Cortex of kidney (tissue), 1 donor: ENCODE measurements at places on chromosomes 1 and 21.

DNA sequence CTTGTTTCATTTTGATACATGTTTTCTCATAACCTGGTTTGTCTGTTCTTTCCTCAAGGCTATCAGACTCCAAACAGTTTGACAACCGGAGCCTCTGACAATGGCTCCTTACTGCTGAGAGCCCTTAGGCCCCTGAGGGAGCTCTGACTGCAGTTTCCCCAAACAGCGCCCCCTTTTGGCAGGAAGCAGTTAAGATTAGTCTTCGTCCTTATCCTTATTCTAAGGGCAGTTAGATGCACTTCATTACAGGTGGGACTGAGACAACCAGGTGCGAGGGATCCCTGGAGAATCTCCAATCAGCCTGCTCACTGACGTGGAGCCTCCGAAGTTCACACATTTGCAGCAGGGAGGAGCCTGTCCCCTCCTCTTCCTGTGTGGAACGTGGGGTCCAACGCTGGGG lies 393.1 kb downstream of the BRINP3 start:
- no peak for DNase-seq

DNA sequence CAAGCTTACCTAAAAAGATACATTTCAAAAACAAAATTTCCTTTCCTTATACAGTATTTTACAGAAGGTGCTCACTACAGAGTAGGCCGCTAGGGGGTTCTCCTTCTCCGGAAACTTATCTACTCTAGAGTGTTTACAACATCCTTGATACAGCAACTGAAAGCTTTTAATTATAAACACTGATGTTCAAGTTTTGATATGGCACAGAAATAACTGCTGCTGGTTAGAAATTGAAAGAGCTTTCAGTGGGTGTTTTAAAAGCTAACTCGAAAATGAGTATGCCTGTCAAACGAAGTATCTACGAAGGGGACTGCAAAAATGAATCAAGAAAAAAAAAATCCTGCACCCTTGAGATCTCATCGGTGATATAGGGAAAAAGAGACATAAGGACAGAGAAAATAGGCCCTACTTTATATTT lies 1.0 kb downstream of the YOD1 start:
- no peak for DNase-seq

- DNase-seq: no peak
These were observed 1.3 kb downstream of the KDM5B start for GRCh38 chr1:202806845-202807450.

- no peak for DNase-seq
These were observed 184.8 kb upstream of the VAMP3 start for GRCh38 chr1:7586031-7586941.

DNA sequence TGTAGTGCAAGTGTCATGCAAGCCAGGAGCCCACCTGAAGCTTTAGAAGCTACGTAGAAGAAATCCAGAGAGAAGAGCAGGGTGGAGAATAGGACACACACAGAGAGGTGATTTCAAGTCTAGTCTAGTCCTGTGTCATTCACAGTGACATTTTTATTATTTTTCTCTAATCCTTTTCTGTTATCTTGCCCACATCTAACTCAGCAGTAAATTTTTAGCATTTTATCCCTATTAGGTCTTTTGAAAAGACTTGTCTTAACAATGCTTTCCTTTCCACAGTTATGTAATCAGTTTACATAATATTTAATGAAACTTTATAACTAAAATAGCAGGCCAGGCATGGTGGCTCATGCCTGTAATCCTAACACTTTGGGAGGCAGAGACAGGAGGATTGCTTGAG lies 198.6 kb downstream of the ADGRL2 start:
- DNase-seq: no peak

GRCh38 chr1:93338387-93339146 lies 7.1 kb upstream of the DR1 start:
- no peak for DNase-seq

GRCh38 chr1:157335056-157335455 lies 196.9 kb upstream of the ETV3 start:
- no peak for DNase-seq

GRCh38 chr1:98018074-98018473 lies 97.2 kb upstream of the DPYD start:
- no peak for DNase-seq

GRCh38 chr1:172719694-172720138 lies 60.8 kb downstream of the FASLG start:
- no peak for DNase-seq

GRCh38 chr1:157136133-157136532 lies 2.1 kb downstream of the ETV3 start:
- no peak for DNase-seq

GRCh38 chr21:32112195-32112594 lies 166.7 kb downstream of the MIS18A start:
- no peak for DNase-seq

DNA sequence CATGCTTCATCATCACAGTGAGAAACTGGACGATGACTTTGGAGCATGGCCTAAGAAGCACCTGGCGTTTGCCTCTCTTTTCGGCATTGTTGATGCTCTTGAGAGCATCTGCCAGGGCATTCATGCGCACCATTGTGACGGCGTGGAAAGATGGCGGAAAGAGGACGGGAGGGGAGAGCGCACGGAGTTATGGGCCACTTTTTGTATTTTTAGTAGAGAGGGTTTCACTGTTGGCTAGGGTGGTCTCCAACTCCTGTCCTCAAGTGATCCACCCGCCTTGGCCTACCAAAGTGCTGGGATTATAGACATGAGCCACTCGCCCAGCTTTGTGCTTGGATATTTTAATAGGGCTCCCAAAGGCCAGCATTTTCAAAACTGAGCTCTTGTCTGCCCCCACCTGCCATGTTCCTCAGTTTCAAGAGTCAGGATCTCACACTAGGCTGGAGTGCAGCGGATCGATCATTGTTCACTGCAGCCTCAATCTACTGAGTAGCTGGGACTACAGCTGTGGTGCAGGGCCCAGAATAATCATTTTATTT lies 5.3 kb downstream of the RPS8 start:
- no peak for DNase-seq

- no peak for DNase-seq
These were observed 147.7 kb upstream of the IVNS1ABP start for GRCh38 chr1:185464777-185465176.

DNA sequence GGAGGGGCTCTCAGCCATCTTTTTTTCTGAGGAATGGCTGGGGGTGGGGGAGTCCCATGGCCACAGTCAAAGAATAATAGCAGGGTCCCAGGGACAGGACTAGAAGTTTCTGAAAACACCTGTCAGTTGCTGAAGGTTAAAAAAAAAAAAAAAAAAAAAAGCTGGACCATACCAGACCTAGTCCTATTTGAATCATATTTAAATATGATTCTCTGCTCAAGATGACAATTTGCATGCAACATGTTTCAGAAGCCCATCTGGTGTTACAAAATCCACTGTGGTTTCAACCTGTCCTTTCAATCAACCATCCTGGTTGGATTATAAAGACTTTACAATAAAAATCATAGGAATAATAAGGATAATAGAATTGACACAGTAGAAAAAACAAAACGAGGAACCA lies 153.7 kb downstream of the TENT5C start:
- no peak for DNase-seq

GRCh38 chr1:36175137-36176095 lies 19.5 kb downstream of the MAP7D1 start:
- no peak for DNase-seq

GRCh38 chr1:24289937-24290595 lies 29.1 kb upstream of the GRHL3 start:
- no peak for DNase-seq

GRCh38 chr1:111789142-111789541 lies 33.4 kb downstream of the DDX20 start:
- no peak for DNase-seq

DNA sequence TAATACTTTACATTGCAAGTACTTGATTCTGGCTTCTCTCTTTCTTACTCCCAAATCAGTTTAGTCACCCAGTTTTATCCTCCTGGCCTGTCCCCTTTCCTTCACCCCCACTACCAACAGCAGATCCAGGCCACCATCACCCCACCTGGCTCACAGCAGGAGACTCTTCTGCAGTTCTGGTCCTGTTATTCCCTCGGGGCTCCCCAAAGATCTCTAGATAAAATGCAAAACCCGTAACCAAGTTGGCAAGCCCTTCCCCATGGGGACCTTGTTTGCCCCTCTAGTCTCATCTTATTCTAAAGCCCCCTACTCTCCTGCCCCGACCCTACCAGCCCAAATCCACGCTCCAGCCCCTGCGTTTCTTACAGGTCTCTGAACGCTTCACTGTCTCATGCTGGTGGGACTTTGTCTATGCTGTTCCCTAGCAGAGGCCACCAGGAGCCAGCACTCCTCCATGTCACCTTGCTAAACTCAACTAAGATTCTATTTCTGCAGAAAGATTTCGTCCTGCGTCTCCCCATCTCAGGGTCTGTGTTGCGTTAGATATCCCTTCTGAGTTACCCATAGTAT lies 4.0 kb downstream of the ABCG1 start:
- DNase-seq: no peak

- DNase-seq: no peak
These were observed 10.1 kb downstream of the TMCC2 start for GRCh38 chr1:205237526-205238484.

DNA sequence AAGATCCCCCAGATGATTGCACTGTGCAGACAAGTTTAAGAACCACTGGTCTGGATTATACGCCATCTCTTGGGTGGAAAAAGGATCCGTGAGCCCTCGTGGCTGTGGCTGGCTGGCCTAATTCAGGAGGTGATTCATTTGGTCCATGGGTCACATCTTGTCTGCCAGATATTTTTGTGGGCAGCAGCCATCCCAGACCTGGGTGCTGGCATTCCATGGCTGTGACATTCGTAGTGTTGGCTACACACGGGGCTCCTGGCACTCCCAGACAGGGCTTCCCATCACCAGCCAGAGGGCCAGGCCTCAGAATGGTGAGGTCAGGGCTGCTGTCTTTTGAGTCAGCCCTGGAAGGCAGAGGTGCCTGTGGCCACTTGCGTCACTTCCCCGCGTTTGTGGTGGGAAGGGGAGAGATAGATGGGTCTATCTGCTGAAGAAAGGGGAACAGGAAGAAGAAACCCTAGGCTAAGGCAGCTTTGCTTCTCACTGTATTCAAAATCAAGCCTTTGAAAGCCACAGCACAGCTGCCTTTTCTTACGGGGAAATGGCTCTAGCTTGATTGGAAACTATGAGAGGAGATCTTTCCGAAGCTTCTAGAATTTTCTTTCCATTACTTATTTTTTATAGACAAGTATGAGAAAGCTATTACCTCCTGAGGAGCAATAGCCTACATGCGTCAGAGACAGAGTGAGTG lies 32.4 kb downstream of the EIF2D start:
- no peak for DNase-seq

GRCh38 chr1:222045786-222046185 lies 303.9 kb upstream of the DUSP10 start:
- no peak for DNase-seq

GRCh38 chr1:224554056-224554455 lies 62.1 kb upstream of the CNIH3 start:
- no peak for DNase-seq

GRCh38 chr1:194367121-194367520 lies 1180.7 kb upstream of the B3GALT2 start:
- DNase-seq: no peak

GRCh38 chr1:12255913-12256312 lies 26.1 kb downstream of the VPS13D start:
- DNase-seq: no peak

DNA sequence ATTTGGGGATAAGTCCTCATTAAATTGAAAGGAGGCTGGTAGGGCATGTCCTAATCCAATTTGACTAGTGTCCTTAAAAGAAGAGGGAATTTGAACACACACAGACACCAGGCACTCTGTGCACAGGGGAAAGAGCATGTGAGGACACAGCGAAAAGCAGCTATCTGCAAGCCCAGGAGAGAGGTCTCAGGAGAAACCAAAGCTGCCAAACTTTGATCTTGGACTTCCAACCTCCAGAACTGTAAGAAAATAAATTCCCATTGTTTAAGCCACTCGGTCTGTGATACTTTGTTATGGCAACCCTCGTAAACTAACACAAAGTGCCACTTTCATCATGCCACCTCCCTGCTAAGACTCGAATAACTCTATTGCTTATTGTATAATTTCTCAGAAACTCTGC lies 13.8 kb downstream of the PLA2G4A start:
- DNase-seq: no peak

GRCh38 chr1:103457886-103458455 lies 67.5 kb upstream of the RNPC3 start:
- no peak for DNase-seq

- DNase-seq: no peak
These were observed 13.0 kb downstream of the CCDC190 start for GRCh38 chr1:162847839-162848453.

DNA sequence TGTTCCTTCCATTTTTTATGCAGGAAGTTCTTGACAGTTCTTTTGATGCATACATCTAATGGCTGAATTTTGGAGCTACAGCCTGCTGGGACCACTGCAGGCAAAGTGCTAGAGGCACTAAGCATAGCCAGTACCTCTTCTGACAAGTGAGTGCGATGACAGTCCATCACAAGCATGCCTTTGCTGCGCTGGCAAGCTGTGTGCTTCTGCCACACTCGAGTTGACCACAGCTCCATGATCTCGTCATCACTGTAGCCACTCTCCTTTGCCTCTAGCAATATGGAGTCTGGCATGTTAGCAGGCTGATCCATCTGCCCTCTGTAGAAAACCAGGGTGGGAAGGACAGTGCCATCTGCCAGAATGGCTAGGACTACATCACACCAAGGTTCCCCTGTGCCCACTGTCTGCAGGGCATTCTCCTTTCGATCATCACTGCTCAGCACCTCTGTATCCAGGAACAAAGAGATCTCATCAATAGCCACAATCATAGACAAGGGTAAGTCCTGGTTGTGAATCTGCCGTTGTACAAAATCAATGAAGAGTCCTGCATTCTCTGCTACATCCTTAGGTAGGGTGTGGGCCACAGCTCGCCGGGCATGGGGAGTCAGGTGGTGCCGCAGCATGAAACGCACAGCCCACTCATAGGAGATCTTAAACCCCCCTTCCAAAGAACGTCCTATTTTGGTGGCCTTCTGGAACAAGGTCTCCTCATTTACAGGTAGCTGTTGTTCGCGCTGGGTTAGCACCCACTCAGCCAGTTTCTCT lies 6.0 kb downstream of the PSMB4 start:
- DNase-seq: no peak

- DNase-seq: no peak
These were observed 47.0 kb downstream of the MRPL39 start for GRCh38 chr21:25560271-25560685.

GRCh38 chr1:56189454-56189853 lies 389.9 kb downstream of the PLPP3 start:
- no peak for DNase-seq
